Stimulated activated CD4-positive, alpha-beta T cell treated with anti-CD3 and anti-CD28 coated beads, Interleukin-1b, Interleukin-23, amount 100 ng/mL, for 1 hour (primary cell): ENCODE measurements at places on chromosomes 1 and 21.

- DNase-seq = no peak
These were observed 135.4 kb downstream of the HMCN1 start for GRCh38 chr1:185869590-185869989.

DNA sequence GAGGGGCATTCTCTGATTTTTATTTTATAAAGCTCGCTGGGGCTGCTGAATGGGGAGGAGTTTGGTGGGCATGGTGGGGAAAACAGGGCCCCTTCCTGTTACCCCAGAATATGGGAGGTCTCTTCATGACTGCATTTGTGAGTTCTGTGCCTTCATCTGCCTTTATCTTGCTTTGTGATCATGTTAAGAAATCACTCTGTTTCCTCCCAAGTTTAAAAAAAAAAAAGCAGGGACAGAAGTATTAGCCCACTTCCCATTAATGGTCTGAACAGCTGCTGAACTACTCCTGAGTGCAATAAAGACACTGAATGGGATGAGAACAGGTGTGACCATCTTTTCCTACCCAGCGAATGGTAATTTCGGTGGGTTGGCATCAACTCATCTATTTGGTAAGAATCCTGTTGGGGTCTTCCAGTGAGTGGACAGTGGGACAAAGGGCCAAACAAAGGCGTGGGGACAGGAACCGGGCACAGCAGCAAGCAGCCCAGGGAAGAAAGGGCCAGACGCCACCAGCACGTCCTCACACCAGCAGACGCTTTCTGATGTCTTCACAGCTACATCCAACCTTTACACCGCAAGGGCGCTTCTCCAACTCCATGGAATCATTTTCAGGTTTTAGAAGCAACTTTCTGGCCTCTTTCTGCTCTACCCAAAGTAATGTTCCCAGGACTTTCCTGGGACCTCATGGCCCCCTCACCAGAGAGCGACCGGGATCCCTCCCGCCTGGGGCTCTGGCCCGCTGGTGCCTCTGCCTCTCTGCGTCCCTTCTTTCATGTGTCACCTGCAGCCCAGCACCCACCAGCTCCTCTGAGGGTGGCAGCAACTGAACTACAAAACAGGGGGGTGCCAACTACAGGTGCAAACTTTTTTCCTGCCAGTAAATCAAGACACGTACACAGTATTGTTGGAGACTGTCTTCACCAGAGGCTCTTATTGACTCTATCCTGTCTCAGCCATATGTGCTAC lies 160.2 kb downstream of the ADSS2 start:
- DNase-seq = no peak

DNA sequence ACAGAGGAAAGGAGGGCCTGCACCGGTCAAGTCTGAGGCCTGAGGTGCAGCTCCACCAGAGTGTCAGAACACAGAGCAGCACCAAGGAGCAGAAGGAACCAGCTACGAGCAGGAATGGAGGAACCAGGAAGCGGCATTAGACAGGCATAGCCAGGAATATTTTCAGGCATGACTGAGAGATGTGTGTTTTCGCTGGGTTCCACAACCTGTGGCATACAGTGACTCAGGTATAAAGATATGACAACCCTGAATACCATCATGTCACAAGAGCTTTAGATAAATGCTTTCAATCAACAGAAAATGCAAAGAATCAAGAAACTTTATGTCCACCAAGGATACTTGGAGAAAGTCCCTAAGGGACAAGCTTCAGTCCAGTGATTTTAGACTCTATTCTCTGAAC lies 189.3 kb upstream of the NRIP1 start:
- DNase-seq = no peak

- DNase-seq = no peak
These were observed 721 bp downstream of the C1orf54 start for GRCh38 chr1:150273311-150273710.

GRCh38 chr1:117014209-117014608 lies 12.6 kb downstream of the CD101 start:
- DNase-seq = no peak

DNA sequence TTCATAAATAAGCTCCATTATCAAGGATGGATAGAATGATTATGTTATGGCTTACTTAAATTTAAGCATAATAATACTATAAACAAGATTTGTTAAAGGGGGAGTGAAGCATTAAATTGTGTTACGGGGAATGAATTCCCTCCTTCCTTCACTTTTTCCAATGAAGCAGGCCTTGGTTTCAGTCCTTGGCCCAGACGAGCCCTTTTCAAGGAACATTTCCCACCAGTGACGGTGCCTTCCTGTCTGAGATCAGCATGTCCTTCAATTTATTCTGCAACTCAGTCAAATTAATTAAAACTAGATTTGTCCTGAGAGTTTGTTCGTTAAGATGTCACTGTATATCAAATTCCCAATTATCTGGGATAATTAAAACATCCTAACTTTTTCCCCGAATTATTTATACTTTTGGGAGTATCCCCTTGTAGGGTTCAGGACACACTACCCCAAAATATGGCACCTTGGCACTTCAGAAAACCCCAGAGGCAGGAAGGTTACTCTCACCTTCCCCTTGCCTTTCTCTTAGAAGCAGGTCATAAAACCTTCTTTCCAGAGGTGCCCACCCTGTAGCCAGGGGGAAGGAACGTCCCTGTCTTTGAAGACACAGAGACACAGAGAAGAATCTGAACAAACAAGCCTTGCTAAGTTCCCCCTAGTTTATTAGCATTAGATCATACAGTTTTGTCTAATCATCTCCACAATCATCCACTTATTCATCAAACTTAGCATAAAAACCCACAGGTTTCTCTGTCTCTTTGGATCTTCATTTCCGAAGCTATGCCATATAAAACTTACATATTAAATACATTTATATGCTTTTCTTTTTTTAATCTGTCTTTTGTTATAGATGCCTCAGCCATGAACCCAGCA lies 86.2 kb upstream of the ARHGAP29 start:
- DNase-seq = no peak
